ENCODE measurements at places on chromosomes 3 and 15. TPM values are rescaled to one million over a fixed set of nuclear protein-coding genes. Genes with fewer than 3 reads are reported as not detected.

ZNF80 gene
- total RNA-seq, result 0.97 TPM

- no peak for DNase-seq
Measured at GRCh38 chr3:52614689-52615088, 71.0 kb downstream of the PBRM1 start.

DNA sequence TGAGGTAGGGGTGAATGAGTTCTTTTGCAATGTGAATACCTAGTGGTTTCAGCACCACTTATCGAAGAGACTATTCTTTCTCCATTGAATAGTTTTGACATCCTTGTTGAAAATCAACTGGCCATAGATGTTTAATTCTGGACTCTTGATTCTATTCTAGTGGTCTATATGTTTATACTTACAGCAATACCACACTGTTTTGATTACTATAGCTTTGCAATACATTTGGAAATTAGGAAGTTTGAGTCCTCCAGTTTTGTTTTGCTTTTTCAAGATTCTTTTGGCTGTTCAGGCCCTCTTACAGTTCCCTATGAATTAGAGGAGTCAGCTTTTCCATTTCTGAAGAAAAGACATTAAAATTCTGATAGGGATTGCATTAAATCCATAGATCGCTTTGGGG, 30.1 kb downstream of the MAP1A start:
- DNase-seq, result no peak

DNA sequence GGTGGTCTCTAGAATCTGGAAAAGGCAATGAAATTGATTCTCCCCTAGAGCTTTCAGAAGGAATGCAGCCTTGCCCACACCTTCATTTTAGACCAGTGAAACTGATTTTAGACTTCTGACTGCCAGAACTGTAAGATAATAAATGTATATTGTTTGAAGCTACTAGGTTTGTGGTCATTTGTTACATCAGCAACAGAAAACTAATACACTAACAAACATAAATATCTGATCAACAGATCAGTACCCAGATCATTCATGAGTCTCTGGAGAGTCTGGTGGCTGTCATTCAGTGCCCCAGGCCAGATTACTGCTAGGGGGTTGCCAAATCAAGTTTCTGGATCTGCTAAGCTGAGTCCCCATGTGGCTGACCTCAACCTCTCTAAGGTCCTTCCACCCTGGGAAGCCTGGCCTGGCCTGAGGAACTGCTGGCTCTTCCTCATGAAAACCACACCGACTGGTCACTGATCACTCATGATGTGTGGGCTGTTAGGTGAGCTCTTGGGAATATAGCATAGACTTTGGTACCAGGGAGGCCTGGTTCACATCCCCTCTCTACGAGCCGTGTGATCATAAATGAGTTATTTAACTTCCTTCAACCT, 11.1 kb upstream of the LACTB start:
- no peak for DNase-seq

- DNase-seq, result no peak
Measured at GRCh38 chr15:87848012-87848411, 408.5 kb downstream of the NTRK3 start.

ARNT2 gene
- total RNA-seq, result not detected

DNA sequence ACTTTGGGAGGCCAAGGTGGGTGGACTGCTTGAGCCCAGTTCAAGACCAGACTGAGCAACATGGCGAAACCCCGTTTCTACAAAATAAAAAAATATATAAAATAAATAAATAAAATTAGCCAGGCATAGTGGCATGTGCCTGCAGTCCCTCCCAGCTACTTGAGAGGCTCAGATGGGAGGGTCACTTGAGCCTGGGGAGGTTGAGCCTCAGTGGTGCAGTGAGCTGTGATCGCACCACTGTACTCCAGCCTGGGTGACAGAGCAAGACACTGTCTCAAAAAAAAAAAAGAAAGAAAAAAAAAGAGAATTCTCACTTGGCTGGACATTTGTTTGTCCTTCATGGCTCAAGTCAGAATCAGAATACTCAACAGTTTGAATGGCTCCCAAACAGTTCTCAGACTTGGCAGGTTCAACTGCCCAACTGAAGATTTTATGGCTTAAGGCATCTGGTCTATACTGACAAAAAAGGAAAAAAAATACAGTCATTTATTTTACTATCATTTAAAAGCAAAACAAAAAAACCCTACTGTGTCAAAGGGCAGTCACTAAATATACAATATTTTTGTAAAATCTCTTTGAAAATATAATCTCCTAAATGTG, 106.6 kb downstream of the FBXL22 start:
- no peak for DNase-seq

GRCh38 chr3:66555214-66555844, 54.5 kb upstream of the LRIG1 start:
- DNase-seq, result no peak

DNA sequence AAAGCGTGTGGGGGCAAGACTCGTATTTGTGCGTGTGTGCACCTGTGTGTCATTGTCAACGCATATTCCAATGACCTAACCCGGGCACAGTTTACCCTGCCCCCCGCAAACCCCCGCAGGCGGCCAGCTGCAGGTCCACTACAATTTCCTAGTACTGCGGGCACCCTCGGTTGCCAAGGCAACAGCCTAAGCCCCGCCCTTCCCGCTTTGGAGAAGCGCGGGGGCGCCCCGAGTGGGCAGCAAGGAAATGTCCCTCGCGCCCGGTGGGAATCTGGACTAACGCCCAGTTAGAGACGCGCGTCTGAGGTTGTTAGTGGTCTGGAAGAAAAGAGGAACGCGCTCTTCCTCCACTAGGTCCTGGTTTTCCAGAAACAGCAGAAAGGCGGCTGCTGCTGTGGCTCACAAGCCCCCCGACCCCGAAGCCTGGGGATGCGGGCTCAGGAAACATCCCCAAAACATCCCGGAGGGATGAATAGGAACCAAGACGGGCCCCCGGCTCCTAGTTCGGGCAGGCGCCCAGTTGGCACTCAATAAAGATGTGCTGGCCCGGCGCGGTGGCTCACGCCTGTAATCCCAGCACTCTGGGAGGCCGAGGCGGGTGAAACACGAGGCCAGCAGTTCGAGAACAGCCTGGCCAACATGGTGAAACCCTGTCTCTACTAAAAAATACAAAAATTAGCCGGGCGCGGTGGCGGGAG, 1.1 kb downstream of the ABHD14A start:
- DNase-seq, result no peak

DNA sequence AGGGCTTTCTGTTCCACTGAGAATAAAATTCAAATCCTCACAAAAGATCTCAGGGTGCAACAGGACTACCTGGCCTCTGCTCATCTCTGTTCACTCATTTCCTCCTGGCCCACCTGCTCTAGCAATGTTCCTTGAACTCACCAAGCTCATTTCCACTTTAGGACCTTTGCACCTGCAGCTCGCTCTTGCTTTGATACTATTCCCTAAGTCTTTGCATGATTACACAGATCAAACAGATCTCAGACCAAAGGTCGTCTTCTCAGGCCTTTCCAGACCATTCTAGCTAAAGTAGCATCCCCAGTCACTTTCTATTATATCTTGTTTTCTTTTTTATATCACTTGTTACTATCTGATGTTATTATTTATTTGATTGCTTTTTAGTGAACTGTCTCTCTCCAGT, 54.7 kb downstream of the B3GNT5 start:
- DNase-seq, result no peak

- no peak for DNase-seq
Measured at GRCh38 chr15:71192816-71193215, 77.5 kb downstream of the THSD4 start.

STARD9 gene
- total RNA-seq, result 5.9 TPM

MCF2L2 gene
- 27.2 TPM for total RNA-seq

DNA sequence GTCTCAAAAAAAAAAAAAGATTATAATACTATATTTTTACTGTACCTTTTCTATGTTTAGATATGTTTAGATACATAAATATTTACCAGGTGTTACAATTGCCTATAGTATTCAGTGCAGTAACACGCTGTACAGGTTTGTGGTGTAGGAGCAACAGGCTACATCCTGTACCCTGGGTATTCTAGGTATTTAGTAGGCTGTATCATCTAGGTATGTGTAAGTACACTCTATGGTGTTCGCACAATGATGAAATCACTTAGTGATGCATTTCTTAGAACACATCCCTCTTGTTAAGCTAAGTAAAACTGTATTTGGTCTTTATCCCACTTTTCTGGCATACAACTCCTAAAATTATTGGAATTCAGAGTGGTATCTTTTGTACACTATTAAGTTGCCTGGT, 77.8 kb downstream of the CDC25A start:
- DNase-seq, result no peak
